Esophagus squamous epithelium (tissue), 5 donors: ENCODE measurements at places on chromosomes 2 and 18. TPM values are rescaled to one million over a fixed set of nuclear protein-coding genes. Genes with fewer than 3 reads are reported as not detected.

DNA sequence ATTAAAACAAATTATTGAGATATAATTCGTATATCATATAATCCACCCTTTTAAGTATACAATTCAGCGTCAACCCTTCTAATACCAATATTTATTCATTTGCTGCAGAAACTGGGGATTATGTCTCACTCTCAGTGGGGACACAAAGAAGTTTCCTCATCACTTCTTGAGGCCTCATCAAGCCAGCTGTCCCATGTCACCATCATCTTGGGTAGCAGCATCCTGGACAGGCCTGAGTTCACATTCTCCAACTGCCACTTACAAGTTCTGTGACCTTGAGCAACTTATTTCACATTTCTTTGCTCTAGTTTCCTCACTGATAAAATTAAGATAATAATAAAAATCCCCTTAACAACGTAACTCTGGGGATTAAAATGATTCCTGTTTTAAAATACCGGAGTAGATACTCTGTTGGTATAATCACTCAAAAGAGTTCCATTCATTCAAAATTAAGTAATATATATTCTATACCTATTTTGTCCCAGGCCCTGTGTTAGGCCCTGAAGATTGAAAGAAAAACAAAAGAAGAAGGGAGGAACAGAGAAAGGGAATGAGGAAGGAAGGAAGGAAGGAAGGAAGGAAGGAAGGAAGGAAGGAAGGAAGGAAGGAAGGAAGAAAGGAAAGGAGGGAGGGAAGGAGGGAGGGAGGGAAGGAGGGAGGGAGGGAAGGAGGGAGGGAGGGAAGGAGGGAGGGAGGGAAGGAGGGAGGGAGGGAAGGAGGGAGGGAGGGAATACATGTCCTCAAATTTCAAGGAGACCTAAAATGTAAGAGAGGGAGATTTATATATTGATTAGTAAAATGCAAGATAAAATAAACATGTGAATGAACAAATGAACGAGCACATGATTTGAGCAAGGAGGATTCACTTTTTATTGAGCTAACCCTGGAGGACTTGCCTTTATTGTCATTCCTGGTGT lies 42.4 kb downstream of the NCKAP5 start:
- no peak for DNase-seq

DNA sequence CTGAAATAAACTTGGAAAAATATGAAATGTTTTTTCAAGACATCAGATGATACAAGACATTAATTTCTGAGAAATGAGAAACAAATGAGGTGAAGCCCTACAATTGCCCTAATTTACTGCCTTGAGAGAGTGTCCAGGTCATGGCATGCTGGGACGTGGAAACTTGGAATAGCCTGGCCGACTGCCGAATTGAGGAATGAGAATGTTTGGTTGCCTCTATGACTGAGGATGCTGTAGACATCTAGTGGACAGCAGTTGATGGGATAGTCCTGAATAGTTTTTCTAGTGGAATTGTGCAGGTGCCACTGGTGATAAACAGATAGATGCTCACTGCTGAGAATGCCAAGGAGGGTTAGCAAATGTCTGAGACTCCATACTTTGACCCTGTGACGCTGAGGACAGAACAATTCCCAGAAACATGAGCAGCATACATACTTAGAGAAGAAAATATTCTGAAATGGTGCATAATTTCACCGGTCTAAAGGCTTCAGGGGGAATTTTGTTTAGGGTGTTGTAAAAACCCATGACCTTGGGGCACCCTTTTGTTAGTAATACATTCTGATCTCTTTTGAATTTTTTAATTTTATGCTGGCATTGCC lies 56.5 kb upstream of the CWC22 start:
- DNase-seq, result no peak

- no peak for DNase-seq
These were observed 11.4 kb downstream of the TMEM182 start for GRCh38 chr2:102773149-102773705.

GRCh38 chr2:63881205-63881604 lies 39.5 kb downstream of the UGP2 start:
- no peak for DNase-seq

DNA sequence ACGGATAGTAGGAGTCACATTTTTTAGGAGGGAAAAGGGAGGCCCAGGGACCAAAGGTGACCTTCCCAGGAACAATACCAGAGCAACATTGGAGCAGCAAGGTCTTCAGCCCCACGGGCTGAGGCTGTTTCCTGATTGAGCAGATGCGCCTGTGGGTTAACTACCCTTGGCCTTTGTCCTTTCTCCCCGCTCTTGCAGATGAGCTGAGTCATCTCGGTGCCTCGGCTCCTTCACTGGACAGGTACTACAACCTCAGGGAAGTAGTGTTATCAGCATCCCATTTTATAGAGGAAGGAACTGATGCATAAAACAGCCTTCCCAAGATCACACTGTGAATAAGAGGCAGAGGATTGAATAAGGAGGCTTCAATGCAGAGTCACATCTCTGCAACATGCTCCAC lies 43.5 kb downstream of the DHRS9 start:
- no peak for DNase-seq

DNA sequence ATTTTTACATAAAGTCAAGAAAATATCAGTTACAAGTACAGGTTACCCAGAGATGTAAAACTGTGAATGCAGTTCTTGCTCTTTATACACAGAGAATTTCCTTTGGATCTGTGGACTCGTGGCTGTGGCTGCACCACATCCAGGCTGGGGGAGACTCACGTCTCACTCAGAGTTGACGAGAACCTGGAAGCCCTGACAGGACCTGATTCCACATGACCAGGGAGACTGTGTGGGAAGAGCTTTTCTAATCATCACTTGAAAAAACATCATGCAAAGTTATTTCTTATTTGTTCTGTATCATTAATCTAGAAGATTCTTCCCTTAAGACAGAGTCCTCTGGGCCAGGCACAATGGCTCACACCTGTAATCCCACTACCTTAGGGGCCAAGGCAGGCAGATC lies 1159.0 kb downstream of the RPIA start:
- DNase-seq, result no peak

GRCh38 chr2:205806143-205806905 lies 124.0 kb downstream of the NRP2 start:
- no peak for DNase-seq

DNA sequence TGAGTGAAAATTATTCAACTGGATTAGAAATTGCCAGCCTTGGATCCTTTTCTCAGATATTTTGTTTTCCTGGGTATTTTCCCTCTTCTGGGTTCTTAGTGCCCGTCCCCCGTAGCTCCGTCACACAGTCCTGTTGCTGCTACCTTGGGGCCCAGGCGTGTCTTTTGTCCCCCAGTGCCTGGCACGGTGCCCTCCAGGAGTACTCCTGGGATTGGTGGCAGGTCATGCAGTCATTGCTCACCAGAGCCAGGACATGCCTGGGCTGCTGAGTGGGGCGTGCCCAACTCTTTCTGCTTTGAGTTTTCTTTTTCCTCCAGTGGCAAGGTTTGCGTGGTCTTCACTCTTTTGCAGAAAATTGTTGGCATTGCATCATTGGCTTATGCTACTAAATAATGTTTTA lies 275.2 kb downstream of the AGAP1 start:
- DNase-seq, result no peak

DNA sequence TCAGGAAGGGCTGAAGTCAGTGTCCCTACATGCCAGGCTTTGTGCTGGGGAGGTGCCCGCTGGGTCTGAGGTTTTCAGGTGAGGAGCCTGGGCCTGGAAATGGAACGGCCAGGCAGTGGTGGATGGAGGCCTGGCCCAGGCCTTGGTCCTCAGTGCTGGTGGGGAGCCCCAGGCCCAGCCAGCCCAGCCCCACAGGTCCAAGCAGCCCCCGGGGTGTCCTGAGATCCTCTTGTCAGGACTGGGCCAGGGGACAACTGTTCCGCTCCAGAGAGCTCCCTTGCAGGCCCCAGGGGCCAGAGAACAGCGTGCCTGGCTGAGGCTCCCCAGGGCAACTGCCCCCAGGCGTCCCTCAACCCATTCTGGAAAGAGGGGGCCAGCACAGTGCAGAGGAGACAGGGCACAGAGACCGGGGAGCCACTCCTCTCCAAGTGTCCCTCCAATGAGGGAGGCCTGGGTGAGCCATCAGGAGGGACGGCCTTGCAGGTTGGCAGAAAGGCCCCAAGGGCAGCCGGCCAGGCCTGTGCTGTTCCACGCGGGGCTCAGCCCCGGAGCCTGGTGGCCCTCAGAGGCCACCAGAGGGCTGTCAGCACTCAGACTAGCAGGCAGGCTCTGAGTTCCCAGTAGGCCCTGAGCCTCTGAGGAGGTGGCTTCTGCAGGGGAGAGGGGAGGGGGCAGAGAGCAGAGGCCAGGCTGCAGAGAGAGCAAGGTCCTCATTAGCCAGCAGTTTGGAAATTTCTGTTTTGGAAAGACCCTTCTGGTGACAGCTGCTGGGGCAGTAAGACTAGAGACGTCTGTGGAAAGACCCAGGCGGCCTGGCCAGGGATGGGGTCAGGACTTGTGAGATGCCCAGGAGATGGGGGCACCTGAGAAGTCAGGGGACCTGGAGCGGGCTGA lies 29.4 kb upstream of the SNED1 start:
- DNase-seq, result no peak

DNA sequence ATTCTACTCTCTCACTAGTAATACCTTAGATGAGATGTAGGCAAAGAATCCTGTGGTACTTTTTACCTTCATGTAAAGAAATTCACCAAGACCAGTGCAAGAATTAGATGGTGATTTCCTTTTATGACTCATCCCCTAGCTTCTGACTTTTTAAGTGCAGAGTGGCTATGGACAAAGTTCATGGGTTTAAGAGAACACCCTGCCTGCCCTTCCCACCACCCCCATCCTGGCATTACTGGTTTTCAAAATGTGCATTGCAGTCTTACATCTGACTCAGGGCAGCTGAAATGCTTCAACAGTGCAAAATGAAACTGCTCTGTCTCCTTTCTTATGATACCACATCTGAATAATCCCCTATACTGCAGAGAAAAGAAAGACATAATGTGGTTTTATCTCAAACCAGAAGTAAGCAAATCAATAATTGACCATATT lies 22.6 kb downstream of the MAIP1 start:
- no peak for DNase-seq

DNA sequence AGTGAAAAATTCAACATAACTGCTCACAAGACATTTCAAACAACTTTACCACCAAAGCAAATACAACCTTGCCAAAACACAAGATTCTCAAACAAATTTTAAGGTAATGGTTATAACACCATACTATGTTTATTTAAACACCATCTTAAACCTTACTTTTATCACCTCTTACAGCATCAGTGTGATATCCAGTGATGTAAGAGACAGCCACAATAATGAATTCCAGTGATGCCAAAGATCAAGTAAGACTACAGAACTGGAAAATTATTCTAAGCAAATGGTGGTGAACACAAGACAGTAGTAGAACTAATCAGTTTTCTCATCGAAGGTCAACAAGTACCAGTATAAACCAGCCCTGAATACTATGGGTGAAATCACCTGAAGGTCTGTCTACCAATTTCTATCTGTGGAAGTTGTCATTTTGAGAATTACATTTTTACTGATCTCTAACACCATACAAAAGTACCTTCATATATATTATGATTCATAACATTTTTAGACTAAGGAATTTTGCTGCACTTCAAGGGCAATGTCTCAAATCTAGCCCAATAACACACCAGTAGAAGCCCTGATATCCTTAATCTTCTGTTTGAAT lies 146.2 kb downstream of the RBMS1 start:
- DNase-seq, result no peak

DNA sequence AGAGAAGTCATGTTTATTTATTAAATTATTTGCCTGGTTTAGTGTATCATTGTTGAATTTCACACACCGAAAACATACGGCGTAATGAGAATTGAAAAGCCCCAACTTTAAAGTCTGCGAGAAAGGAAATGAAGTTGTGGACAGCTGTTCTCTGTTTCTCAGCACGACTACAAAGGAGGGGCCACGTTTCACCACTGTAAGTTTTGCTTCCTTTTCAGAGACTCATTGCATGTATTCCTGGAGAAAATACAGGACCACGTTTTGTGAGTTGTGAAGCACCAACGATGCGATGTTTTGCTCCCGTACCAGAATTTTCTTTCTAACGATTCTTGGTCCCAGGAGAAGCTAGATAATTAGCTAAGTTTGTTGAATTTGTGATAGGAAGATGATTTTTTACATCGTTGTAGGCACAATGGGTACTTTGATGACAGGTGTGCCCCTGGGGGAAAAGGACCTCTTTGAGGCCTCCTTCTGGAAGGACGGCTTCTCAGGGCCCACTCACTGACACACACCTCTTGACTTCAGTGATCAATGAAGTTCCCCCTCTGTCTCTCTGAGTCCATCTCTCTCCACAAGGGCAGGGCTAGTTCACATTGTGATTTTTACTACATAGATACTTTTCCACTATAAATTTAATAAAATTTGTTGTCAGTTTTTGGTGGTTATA lies 23.7 kb upstream of the ACKR3 start:
- DNase-seq, result no peak

DNA sequence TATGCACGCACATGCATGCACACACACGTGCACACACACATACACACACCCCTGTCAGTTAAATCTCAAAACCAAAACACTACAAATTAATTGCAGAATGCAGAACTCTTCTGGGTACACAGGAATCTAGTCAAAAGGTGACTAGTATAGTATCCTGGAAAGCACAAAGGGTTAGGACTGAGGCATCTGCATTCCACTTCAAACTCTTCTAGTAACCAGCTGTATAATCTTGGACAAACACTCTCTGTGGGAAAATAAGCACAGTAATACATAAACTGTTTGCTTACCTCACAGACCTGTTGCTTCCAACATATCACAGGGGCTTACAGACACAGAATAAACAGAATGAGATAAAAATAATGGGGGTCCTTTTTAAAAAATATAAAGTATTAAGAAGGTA lies 49.1 kb downstream of the TTC21B start:
- DNase-seq, result no peak

DNA sequence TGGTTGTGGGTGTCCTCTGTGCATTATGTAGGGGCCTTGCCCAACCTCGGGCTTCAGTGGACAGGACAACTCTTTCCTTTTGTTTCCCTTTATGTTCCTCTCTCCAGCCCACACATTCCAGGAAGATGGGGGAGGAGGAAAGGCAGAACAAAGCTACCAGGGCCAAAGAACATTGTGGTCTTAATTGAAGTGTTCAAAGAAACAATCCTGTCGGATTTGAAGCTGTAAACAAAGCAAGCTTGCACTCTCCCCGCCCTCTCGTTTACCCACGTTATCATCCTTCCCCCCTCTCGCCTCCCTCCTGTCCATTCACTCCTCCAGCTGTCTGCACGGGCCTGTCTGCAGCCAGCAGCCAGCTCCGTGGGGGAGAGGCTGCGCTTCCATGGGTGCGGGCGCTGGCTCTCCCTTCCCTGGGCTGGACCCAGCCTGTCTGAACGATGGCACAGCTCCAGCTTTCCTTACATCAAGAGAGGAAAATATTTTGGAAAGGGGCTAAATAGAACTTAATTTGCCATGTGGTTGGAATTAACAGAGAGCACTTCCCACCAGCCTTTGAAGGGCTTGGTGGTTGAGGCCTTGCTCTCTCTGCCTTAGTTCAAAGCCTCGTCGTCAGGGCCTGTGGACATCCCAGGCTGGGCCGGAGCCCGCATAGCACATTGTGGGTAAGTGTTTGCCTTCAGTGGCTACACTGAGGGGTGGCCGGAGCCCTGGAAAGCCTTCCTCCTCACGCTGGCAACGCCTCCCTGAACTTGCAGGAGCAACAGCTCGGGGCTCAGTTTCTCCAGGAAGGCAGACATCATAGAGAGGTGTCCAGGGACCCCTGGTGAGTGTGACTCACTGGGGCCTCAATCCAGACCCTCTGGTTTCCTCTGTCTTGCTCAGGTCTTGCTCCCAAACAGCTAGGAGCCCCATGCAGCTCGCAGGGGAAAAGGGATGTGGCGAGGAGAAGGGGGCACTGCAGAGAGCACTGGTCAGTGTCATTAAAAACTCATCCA lies 60.6 kb upstream of the HS6ST1 start:
- no peak for DNase-seq

LRATD1 gene
- total RNA-seq, result 56.7 TPM

EIF4E2 gene
- total RNA-seq, result 51.0 TPM

GALNT3 gene
- total RNA-seq, result 28.4 TPM
